ENCODE measurements at places on chromosomes 4 and X.

DNA sequence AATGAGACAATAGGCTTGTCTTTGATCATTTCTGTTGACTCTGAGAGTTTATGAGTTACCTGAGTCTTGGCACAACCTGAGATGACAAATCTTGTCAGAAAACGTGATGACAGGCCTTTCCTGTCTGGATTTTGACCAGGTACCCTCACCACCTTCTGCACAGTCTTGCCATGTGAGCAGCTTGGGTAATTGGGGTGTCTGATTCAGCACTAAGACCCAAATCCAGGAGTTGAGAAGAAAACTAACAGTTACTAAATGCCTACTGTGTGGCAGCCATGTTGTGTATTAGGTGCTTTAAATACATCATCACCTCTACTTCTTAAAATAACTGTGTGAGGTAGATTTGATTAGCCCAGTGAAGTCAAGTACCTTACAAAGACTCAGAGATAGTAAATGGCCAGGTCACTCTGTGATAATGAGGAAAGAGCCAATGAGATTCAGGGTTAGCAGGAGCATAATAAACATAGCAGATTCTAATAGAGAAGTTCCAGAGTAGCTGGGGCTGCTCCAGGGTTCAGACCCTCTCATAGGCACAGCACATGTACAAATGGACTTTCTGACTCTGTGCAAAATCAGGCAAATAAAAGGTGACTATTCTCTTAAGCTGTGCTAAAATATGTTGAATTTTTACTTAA is 2.8 kb downstream of the EREG start:
- DNase-seq, result no peak

- no peak for DNase-seq
Observed at GRCh38 chrX:53940180-53940579, 104.1 kb downstream of the PHF8 start.

GRCh38 chr4:12178614-12179610 is 750.2 kb upstream of the HS3ST1 start:
- DNase-seq, result peak; percentile 10

DNA sequence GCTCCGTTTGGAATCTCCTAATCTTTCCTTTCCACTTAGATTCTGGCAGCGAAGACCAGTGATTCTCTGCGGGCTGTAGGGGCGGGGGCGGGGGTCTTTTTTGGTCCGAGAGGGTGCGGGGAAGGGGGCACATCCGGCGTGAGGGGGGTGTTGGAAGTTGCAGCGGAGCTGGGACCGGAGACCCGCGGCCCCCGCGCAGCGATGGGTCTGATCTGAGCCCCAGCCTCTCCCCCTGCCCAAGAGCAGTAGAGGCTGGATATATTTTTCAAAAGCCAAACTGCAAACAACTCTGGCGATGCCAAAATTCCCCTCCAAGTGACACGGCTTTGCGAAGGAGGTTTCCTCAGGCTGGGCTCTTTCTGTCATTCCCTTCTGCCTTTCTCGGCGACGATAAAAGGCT is 355 bp downstream of the GRID2 start:
- DNase-seq, result peak; percentile 28

- no peak for DNase-seq
Observed at GRCh38 chr4:95304898-95305297, 243.9 kb downstream of the UNC5C start.

DNA sequence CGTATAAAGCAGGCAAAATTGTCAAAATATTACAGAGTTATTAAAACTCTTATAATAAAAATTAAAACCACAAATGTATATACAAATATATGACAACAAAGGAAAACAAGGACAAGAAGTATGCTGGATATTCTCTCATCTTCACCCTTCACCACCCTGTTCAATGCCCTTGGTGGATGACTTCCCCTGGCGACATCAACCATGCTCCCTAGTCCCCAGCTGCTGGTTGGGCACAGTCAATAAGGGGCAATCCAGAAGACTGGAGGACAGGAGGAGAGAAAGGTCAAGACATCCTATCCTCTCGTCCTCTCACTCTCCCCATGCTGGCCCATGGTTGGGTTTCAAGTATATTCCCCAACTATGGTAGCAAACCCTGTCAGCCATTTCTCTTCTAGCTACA is 71.2 kb downstream of the CXCL13 start:
- no peak for DNase-seq

- DNase-seq, result no peak
Observed at GRCh38 chr4:111639876-111640275, 505.4 kb upstream of the FAM241A start.

DNA sequence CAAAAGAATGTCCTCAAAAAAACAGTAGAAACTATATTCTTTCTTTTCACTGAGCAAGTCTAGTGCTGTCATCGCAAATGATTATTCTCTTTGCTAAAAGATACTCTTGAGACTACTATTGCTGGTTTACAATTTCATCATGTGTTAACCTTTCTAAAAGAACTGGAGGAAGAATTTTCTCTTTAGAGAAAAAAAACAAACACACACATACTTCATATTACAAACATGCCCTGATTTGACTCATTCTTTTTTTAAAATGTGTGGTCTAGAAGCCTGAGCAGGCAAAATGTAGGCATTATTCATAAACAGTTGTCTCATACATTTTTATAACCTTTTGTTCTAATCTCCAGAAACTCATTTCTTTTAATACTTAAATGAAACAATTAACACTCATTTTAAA is 60.6 kb upstream of the FAT4 start:
- DNase-seq, result no peak

GRCh38 chrX:105876658-105877057 is 54.3 kb downstream of the NRK start:
- peak; percentile 7 for DNase-seq

- no peak for DNase-seq
Observed at GRCh38 chr4:156103311-156103710, 149.6 kb upstream of the CTSO start.

DNA sequence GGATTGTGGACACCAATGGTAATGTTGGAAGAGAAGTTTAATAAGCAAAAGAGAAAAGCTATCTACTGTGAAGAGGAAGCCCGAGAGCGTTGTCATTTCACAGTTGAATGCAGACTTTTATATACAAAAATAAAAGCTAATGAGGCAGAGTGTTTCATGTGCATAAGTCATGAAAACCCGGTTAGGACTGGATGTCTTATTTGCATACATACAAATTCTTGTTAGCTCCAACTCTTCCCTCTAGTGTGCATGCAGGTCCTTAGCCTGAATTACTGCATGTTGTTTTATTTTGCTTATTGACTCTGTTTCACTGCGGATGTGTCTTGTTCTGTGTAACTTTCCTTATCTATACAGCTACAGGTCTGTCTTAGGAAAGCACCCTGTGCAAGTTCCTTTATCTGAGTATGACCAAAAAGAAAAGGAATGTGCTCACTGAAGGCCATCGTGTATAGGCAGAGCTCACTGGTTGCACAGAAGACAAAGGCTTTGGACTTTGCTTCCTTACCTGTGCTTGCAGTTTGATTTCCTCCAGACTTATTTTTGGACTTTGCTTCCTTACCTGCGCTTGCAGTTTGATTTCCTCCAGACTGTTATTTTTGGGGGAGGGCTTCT is 25.1 kb upstream of the UGT2B11 start:
- peak; percentile 41 for DNase-seq

- DNase-seq, result no peak
Observed at GRCh38 chrX:12401252-12401651, 263.0 kb downstream of the FRMPD4 start.

- DNase-seq, result peak; percentile 66
Observed at GRCh38 chr4:129641179-129641578, 545.2 kb downstream of the C4orf33 start.

DNA sequence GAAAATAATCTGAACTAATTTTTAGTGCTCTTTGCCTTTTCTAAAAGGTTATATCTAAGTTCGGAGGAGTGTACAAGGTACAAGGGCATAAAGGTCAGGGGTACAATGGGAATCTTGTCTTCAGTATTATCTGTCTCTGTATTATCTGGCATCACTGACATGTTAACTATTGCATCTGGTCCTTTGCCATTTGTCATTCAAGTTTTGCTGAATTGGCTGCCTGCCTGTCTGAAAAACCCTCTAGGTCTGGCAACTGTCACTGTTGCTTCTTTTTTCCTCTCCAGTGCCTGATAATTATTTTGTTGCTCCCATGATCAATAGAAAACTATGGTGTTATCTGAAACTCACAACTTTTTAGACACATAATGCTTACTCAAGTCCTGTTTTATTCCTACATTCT is 112.5 kb upstream of the STK26 start:
- no peak for DNase-seq

Measured in stomach (tissue), 19 donors.